ENCODE measurements at places on chromosomes 12 and 14.

- no peak for DNase-seq
Measured at GRCh38 chr14:71270111-71270510, 362.9 kb downstream of the PCNX1 start.

GRCh38 chr12:8554451-8555195 lies 13.9 kb upstream of the CLEC4E start:
- DNase-seq, result no peak

DNA sequence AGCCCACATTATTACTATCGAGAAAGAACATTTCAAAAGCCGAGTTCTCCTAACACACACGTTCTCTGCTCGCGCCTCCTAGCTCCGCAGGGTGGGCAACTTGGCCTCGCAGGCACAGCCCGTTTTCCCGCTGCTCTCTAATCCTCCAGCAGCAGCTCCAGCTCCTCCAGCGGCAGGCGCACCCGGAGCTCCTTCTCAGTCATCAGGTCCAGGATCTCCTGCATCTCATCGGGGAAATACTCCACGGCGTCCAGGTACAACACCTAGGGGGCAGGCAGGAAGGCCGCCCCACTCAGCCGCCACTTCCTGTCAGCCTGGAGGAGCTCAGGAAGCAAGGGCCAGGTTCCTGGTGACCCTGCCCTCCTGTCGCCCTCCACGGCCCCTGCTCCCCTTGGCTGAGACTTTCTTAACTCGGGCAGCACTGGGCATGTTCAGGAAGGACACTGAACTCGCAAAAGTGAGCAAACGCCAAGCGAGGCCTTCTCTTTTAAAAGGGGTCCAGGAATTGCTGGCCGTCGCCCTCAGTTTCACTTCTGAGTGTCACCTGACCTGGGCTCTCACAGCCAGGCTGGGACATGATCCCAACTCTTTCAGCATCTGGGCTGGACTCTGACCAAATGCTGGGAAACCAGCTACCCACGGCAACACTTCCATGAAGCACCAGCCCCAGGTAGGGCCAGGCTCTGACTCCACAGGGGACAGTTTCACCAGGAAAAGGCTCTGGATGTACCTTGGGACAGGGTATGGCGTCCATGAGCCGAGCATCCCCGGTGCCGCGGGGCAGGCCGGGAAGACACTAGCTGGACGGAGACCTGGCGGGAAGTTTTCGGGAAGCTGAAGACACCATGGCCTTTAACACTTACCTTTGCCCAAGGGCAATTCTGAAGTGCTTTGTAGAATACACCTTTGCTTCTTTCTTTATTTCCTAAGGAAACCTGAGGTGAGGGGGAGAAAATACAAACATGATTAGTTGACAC lies 22.1 kb downstream of the PSMC1 start:
- DNase-seq, result no peak

GRCh38 chr12:70711831-70712230 lies 74.6 kb upstream of the PTPRB start:
- no peak for DNase-seq

DNA sequence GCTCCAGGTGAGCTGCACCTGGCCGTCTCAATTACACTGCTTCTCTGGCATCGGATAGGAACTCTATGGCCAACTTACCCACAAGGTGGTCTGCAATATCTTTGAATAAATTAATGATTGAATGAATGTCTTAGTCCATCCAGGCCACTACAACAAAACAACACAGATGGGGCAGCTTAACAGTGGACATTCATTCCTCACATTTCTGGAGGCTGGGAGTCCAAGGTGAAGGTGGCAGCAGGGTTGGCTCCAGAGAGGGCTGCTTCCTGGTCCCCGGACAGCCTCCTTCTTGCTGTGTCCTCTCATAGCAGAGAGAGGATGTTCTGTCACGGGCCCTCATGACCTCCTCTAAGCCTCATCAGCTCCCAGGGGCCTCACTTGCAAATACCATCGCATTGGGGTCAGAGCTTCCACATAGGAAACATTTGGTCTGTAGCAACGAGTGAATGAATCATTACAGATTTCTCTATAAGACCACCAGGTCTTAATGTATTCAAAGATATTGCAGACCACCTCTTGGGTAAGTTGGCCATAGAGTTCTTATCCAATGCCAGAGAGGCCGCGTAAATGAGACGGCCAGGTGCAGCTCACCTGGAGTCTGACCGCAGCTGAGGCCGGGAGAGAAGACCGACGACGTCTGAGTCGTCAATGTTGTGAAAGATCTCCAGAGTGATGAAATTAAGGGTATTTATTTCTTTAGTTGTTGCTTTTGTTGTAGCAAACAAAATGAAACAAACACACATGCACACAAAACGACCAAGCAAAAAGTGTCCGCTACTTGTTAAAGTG lies 182.7 kb upstream of the C14orf180 start:
- DNase-seq, result no peak

- DNase-seq, result peak; percentile 41
Measured at GRCh38 chr12:110826592-110827200, 20.1 kb upstream of the CCDC63 start.

GRCh38 chr14:99946652-99947489 lies 118.4 kb upstream of the EVL start:
- DNase-seq, result no peak

- no peak for DNase-seq
Measured at GRCh38 chr12:113197518-113198077, 12.1 kb downstream of the RITA1 start.

GRCh38 chr12:42277396-42278127 lies 39.5 kb upstream of the YAF2 start:
- DNase-seq, result peak; percentile 10

DNA sequence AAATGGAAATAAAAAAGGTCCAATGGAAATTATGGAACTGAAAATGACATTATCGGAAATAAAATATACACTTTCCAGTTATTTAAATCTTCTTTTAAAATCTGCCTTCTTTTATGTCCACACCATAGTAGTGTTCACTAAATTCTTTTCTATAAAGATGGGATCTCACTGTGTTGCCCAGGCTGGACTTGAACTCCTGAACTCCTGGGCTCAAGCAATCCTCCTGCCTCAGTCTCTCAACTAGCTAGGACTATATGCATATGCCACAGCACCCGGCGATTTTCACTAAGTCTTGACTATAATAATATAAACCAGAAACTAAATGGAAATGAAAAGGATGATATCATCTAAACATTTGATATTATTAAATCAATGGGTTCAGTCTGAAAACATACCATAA lies 188.4 kb downstream of the MED13L start:
- DNase-seq, result no peak

DNA sequence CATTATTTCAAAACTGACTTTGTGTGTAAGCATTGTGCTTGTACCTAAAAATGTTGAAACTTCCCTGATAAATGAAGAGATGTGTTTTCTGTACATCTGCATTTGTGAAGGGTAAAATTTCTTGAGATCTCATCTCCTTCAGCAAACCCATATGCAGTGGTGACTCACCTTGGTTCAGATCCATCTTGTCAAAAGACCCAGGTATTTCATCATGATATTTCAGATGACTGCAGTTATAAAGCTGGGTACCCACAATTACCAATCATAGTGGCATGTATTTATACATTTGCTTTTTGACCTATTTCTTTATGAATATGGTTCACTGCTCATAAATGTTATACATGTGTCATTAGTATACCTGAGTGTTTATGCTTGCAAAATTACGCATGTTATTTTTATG lies 1213.6 kb downstream of the GALC start:
- no peak for DNase-seq

- no peak for DNase-seq
Measured at GRCh38 chr12:111285200-111285599, 83.7 kb downstream of the PHETA1 start.

GRCh38 chr14:21014761-21015190 lies 10.1 kb downstream of the NDRG2 start:
- peak; percentile 51 for DNase-seq

DNA sequence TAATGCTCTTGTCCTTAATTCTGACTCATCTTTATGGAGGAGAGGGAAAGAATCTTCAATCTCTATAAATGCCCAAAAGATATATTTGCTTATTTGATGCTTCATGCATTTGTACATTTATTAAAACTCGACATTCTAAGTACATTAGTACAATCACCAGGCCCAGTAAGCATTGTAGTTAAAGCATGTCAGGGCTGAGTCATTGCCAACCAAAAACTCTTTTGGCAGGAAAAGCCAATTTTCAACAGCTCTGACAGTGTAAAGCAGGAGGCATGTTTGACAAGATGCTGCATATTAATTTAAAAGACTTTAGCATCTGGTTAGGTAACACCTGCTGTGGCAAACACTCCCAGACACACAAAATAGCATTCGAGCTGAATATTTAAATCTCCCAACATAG lies 290.9 kb downstream of the PPFIA2 start:
- peak; percentile 23 for DNase-seq

DNA sequence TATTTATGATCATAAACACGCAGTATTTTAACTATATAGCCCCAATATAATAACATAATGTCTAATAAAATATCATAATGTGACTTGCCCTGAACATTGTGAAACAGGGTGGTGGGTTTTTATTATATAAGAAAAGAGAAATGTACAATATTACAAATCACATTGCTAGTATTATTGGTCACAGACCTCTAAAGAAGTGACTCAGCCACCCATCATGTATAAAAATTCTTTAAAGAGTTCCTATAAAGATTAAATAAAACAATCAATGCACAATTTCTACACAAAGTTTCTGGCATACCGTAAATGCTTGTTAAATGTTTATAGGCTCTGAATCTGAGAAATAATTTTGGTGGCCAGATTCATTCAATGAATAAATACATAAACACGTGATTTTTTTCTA lies 28.9 kb downstream of the ABCC9 start:
- peak; percentile 10 for DNase-seq

GRCh38 chr12:65853489-65854157 lies 29.3 kb downstream of the HMGA2 start:
- no peak for DNase-seq

GRCh38 chr14:105021656-105022275 lies 883 bp upstream of the CDCA4 start:
- no peak for DNase-seq

DNA sequence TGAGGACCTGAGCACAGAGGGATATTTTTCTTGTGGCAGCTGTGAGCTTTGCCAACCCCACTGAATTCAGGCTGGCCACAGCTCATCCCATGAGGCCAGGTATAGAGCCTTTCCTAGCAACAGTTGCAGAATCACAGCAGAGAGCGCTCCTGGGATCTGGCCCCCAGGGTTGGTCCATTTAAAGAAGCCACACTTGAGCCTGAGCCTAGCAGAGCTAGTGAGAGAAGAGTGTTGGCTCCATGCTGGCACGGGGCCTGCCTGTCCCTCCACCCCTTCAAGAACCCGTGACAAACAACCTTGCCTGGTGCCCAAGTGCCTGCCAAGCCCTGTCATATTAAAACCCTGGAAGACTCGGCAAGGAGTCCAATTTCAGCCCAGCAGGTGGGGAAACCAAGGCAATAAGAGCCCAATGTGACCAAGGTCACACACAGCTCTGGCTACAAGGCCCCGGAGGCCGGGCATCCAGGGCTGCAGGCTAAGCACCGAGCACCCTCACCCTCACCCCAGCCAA lies 91.6 kb downstream of the LRRC74A start:
- no peak for DNase-seq

DNA sequence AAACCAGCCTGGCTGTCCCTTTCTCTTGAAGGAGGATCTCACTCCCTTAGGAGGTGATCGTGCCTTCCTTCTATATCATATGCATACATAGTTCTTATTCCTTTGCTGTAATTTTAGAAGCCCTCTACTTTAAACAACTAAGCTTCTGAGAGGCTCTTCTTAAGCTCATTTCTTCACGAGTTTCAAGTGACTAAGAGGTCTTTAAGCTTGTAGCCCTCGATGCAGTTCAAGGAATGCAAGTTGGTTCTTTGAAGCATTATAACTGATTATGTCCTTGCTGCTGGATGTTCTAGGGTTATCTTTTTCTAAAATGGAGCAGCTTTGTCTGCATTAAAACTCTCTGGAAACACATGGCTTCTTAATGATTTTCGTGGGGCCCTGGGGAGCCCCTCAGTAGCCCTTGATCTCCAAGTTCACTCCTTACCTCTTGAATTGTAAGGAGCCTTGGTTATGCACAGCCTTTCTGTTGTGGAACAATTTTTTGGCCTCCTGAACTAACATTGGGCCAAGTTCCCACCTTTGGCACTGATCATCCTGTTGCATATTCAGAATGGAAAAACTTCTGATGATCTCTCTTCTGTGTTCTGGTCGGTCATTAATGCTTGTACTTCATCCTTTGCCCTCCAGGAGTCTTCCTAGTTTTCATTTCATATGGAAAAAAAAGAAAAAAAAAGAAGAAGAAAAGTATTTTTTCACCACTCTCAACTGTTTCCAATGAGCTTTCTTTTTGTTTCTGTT lies 12.6 kb downstream of the RASSF8 start:
- DNase-seq, result no peak

DNA sequence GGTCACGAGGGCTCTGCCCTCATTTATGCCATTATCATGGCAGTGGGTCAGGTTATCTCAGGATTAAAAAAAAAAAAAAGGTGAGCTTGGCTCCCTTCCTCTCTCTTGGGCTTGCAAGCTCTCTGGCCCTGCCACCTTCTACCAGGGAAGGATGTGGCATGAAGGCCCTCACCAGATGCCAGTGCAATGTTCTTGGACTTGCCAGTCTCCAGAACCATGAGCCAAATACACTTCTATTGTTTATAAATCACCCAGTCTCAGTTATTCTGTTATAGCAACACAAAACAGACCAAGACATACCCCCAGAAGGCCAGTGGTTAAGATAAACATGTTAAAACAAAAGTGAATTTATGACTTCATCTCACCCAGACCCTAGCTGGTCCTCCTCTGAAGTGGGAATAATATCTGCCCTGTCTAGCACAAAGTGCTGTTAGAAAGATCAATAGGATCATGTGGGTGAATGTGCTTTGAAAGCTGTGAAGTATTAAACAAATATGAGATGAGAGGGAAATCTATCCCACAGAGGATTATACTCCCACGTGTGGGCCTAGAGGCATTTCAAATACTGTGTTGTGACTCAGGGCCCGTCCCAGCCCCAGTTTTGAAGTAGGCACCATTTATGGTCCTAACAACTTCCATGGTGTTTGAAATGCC lies 88.6 kb downstream of the NINJ2 start:
- DNase-seq, result no peak

GRCh38 chr14:29601616-29602015 lies 326.0 kb downstream of the PRKD1 start:
- DNase-seq, result no peak

GRCh38 chr14:81516986-81517797 lies 16.5 kb downstream of the SEL1L start:
- peak; percentile 20 for DNase-seq

Data from fibroblast of skin of left biceps (primary cell).